ENCODE measurements at places on chromosomes 7 and 10. TPM values are rescaled to one million over a fixed set of nuclear protein-coding genes. Genes with fewer than 3 reads are reported as not detected.
A peak's percentile ranks its signal among the peaks of the same experiment; 100 is the strongest.

DNA sequence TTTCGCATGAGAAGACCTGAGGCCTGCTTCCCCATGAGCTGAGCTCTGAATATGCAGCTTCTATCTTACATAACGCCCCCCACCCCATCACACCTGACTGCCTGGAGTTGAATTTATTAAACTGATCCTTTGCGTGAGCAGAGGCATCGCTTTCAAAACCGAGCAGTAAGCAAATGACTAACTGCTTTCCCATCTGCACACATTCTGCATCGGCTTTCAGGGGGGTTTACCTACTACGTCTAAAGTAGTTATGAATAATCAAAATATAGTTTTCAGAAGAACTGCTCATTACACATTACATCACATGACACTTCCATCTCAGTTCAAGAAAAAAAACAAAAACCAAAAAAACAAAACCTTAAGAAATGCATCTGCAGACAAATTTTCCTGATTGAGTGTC, 54.7 kb upstream of the EGR2 start:
- DNase-seq, result no peak

GRCh38 chr10:22335173-22335933, 9.9 kb upstream of the SPAG6 start:
- DNase-seq, result no peak

GRCh38 chr7:124349443-124349842, 316.6 kb upstream of the TMEM229A start:
- no peak for DNase-seq

GRCh38 chr10:116625845-116626244, 5.1 kb downstream of the PNLIPRP2 start:
- DNase-seq, result no peak

GRCh38 chr10:22927661-22928403, at the start of gene ARMC3:
Gene ARMC3 (plus strand): TSS chr10:22928053. CDS start chr10:22931997, 3,944 bp downstream.
- DNase-seq, result no peak

- DNase-seq, result no peak
Observed at GRCh38 chr10:130026670-130027456, 62.8 kb upstream of the EBF3 start.

GRCh38 chr10:113427236-113427735, 125.6 kb upstream of the HABP2 start:
- no peak for DNase-seq

- DNase-seq, result no peak
Observed at GRCh38 chr7:17333221-17333620, 34.8 kb downstream of the AHR start.

- DNase-seq, result peak; percentile 37
Observed at GRCh38 chr10:96271016-96271815, at the start of gene BLNK. Gene BLNK (minus strand): TSS chr10:96271569. CDS start chr10:96271398, 171 bp downstream.

DNA sequence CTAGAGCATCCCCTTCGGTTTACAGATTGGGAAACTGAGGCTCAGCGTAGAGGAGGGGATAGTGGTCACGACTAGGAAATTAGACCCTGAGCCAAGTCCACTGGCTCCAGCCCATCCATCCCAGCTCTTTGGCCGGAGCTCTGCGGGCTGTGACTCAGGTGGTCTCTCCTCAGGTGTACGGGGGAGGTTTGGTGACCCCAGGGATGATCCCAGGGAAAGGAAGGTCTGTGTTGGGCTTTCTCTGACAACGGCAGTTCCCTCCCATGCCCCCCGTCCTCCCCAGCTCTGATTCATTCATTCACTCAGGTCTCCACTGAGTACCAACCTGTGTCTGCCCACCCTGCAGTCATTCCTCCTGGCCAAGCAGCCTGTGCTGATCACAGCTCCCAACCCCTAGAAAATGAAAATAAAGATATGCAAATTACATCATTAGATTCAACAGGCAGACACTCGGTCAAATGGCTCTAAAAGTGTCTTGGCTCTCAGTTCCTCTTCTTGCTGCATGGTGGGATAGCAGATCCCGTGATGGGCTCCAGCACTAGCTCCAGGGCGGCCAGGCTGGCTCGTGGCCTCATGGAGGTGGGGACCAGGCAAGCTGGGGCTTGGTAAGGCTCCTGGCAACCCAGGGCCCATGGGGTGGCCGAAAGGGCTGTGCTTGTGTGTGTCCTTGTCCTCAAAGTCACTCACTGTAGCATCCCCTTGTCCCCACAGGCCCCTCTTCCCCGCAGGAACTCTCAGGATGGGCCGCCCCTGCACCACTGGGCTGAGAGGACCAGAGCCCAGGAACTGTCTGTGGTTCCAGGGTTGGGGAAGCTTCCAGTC, 37.8 kb downstream of the CLRN3 start:
- no peak for DNase-seq

DNA sequence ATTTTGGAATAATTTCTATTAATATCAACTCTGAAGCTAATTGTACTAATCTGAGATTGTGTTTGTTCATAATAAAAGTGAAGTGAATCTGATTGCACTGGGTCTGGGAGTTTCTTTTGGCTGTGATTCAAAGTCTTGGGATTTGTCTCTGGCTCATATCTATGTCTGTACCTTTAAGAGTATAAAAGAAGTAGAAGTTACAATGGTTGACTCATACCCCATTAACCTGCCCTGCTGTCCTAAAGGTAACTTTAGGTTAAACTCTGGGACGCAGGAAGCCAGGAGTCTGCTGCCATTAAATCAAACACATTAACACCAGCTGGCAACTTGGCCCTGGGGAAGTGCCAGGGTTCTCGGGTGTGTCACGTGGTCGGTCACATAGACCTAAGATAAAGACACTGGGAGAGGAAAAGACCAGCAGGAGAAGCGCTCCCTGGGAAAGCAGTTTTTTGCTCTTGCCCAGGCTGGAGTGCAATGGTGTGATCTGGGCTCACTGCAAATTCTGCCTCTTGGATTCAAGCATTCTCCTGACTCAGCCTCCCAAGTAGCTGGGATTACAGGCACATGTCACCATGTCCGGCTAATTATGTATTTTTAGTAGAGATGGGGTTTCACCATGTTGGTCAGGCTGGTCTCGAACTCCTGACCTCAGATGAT, 17.8 kb downstream of the SCD start:
- DNase-seq, result no peak

DNA sequence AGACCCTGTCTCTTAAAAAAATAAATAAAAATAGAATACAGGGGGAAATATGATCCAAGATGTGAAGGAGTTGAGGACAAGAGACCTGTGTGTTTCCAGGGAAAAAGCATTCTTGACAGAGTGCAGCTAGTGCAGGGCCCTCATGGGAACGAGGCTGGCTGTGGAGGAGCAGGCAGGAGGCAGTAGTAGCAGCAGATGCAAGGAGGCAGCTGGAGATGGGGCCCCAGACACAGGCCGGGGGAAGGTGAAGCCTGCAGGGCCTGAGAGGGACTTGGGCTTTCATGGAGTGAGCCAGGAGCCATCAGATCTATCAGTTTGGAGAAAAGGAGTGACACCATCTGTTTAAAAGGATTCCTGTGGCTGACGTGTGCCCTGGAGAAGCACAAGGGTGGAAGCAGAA, 71.4 kb upstream of the ZNF438 start:
- no peak for DNase-seq

DNA sequence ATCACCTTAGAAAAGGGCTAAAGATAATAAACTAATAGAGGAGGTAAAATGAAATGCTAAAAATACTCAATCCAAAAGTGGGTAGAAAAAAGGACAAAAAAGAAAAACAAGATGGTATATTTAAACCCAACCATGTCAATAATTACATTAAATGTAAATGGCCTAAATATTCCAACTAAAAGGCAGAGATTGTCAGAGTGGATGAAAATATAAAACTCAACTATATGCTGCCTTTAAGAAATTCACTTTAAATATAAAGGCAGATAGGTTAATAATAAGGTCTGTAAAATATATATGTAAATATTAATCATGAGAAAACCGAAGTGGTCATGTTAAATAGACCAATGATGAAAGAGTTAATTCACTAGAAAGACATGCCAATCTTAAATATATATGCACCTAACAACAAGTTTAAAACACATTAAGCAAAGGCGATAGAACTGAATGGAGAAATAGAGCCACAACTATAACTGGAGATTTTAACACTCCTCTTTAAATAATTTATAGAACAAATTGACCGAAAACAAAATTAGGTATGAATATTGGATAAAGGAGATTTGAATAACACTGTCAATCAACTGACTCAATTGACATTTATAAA, 159.4 kb downstream of the PLPP4 start:
- no peak for DNase-seq

GRCh38 chr10:1754506-1755153, 17.3 kb upstream of the ADARB2 start:
- no peak for DNase-seq

DNA sequence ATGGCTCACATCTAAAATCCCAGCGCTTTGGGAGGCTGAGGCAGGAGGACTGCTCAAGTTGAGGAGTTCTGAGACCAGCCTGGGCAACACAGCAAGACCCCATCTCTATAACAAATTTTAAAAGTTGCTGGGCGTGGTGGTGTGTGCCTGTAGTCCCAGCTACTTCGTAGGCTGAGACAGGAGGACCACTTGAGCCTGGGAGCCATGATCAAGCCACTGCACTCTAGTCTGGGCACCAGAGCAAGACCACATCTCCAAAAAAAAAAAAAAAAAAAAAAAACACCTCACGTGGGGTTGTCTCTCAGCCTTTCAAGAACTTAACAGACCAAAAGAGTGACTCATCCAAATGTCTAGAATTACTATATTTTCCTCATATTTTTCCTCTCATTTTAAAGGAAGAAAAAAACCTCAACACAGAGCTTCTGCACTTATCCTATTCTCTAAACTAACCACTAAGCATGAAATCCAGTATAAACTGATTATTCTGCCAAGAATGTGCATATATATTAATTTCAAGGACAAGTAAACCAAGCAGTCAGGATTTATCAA, 46.3 kb downstream of the CUL2 start:
- DNase-seq, result no peak

TMEM178B gene
- 0.95 TPM for total RNA-seq

NKX2-3 gene
- total RNA-seq, result not detected

SORCS1 gene
- 0.88 TPM for total RNA-seq

CARD11 gene
- 0.92 TPM for total RNA-seq

GOT1 gene
- total RNA-seq, result 50.2 TPM

Data from esophagus squamous epithelium (tissue), 5 donors.